ENCODE measurements at places on chromosomes 16 and 17. TPM values are rescaled to one million over a fixed set of nuclear protein-coding genes. Genes with fewer than 3 reads are reported as not detected.

MMP28 gene
- under 0.01 TPM for total RNA-seq

PRDM7 gene
- total RNA-seq = not detected

TBC1D3L gene
- 2.6 TPM for total RNA-seq

CTRB2 gene
- not detected for total RNA-seq

GRCh38 chr17:70519300-70519699 is 350.0 kb downstream of the KCNJ2 start:
- DNase-seq = no peak

GRCh38 chr17:39096508-39097149 is 54.8 kb downstream of the PLXDC1 start:
- DNase-seq = peak; percentile 27

- DNase-seq = no peak
Measured at GRCh38 chr16:3673201-3673600, 18.7 kb downstream of the DNASE1 start.

DNA sequence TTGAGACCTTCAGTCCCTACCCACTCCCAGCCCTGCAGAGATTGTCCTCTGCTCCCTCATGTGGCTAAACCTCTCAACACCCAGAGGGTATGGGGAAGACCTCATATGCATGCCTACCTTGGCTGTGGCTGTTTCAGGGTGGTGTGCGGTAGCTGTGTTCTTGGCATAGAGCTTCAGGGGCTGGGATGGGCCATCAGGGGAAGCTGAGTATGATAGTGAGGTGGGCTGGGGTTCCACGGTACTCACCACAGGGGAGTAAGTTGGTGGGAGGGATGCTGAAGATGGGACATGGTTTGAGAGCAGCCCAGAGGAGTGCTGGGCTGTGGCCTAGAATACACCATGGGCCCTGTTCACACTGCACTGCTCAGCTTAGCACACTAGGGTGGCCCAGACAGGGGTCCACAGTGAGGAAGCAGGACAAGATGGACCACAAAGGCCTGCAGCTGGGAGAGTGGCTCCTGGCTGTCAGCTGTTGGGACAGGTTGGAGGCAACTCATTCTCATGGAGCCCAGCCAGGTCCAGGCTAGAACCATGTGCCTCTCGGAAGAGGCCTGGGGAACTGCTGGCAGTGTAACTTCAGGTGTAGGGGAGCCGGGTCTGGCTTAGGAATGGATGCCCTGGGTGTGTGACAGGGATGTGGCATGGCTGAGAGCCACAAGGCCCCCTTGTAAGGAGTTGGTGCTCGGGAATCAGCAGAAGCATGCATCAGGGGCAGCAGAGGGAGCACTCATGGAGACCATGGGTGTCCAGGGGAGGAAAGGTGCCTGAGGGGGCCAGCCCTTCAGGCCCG is 3.1 kb downstream of the MFAP4 start:
- no peak for DNase-seq

DNA sequence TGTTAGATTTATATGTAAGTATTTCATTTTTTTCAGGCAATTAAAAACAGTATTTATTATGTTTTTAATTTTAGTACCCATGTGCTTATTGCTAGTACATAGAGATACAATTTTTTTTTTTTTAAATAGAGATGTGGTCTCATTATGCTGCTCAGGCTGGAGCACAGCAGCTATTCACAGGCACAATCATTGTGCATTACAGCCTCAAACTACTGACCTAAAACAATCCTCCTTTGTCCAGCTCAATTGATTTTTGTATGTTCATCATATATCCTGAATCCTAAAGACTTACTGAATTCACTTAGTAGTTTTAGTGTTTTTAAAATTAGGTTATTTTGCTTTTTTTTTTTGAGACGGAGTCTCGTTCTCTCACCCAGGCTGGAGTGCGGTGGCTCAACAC is 26.3 kb downstream of the SPECC1 start:
- no peak for DNase-seq

DNA sequence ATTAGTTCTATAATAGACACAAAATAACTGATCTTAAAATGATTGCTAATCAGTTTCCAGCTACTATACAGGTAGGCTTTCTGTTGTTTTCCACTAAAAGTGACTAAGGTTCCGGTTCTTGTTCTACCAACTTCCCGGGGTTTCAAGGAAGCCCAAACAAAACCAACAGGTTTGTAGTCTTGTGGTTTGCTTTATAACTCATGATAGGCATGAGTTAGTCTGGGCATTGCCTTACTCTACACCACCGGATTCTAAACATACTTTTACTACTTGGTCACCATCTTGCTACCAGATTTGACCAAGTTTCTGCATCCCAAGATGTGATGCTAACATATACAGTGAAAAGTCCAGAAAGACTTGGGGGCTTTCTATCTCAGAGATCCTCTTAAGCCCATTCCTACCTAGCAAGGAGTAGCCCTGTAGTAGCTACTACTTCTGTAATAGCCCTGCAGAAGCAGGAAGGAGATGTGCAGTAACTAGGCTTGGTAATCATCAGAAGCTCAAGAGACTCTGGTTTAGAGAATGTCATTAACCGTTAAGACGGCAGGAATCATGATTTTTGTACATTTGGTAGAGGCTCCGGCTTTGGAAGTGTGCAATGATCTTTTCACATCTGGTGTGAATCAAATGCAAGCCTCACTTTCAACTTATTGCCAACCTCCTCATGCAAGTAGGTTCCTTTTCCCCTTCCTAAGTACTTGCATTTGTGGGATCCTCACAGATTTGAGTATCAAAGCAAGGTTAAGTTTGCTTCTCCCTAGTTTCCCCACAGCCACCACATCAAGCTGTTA is 1.6 kb downstream of the FAM117A start:
- no peak for DNase-seq

GRCh38 chr17:81404558-81405165 is 9.4 kb downstream of the BAHCC1 start:
- peak; percentile 65 for DNase-seq

GRCh38 chr16:1677942-1678499 is at the start of gene JPT2:
JPT2 (plus strand) TSS chr16:1678279; CDS start chr16:1678313, 34 bp downstream.
- peak; percentile 97 for DNase-seq

- no peak for DNase-seq
Measured at GRCh38 chr17:36213695-36214094, 2.8 kb downstream of the CCL4L2 start.

DNA sequence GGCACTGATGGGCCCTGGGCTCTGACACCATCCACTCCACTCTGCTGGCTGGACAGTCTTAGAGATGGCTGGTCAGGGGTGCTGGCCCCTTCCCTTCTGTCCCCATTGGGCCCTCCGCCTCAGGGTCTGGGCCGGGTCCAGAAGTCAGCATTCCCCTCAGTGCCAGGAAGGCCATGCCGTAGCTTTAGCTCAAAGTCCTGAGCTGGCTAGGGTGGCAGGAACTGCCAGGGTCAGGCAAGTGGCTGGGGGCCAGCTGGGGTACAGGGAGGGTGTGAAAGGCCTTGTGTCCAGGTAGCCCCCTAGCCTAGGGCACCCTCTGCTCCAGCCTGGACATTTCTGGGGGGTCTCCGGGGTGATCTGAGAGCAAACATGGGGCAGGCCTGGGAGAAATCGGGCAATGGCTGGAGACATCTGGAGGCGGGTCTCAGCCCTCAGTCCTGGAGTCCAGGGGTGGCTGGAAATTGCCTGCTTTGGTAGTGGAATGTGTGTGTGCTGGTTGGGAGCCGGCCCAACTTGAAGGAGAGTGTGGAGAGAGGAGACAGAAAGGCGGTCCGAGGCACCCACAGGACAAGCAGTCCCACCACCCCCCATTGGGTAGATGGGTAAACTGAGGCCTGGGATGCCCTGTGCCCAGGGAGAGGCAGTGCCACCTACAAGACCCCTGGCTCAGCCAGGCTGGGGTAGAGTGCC is 32.5 kb downstream of the TPSG1 start:
- DNase-seq = no peak

DNA sequence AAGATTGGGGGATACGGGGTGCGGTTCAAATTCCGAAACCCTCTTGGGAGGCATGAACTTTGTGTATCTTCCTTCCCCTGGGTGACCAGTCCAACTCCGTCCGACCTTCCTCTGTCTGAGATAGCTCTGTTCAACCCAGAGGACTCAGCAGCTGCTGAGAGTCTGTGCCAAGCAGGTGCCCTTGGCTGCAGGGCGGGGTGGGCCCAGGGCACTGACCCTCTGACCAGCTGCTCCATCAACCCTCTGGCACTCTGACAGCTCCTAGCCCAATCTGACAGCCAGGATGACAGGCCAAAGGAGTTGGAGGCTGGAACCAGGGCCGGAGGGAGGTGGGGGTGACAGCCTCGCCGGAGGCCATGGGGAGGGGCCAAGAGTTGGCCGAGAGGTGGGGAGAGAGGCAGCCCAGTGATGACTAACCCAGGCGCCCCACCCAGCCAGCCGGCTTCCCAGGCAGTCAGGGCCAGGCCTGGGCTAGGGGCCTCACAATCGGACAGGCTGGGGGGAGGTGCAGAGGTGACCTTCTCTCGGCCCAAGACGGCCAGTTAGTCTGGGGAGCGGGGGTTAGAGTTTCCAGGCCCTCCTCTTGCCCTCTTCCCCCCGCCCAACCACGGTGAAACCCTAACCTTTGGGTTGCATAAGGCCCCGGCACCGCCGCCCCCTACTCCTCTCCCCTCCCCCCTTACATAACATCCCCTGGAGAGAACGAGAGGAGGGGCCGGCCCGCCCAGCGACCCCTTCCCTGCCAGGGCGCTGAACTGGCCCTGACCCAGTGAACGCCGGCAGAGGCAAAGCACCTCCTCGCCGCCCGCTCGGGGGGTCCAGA is 5.0 kb upstream of the TLCD2 start:
- DNase-seq = peak; percentile 91

- DNase-seq = no peak
Measured at GRCh38 chr16:13029786-13030185, 128.4 kb downstream of the SHISA9 start.

DNA sequence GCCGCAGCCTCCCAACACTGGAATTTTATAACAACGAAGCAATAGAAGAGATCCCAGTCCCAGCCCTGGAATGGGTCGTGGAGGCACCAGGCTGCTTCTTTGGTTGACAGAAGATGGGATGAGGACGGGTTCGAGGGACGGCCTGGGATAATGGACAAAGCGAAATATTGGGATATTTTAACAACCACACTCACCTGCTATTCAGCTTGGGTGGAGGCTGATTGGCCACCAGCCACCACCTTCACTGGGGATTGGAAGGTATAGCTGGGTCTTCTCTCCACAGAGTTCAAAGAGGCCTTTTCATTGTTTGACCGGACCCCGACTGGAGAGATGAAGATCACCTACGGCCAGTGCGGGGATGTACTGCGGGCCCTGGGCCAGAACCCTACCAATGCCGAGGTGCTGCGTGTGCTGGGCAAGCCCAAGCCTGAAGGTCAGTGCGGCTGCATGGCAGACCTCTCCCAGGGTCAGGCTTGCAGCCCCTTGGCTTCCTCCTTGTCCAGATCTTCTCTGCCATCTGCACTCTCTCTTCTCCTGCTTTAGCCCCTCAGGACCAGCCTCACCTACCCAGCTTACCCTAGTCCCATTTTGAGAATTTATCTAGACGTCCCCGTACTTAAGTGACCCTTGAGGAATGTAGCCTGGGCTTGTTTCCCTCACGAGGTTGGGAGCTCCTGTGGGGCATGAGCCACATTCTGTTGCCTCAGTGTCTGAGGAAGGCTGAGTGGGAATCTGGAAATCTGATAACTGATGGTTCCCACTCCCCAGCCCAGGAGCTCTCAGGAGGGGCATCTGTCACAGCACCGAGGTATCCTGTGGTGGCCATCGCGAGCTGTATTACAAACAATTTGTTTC is 10.7 kb downstream of the MYL4 start:
- DNase-seq = no peak

- no peak for DNase-seq
Measured at GRCh38 chr16:56269281-56269680, 78.0 kb downstream of the GNAO1 start.

- DNase-seq = peak; percentile 11
Measured at GRCh38 chr17:9021992-9022572, 772 bp downstream of the NTN1 start.

GRCh38 chr17:49223517-49224197 is 6.9 kb downstream of the PHOSPHO1 start:
- no peak for DNase-seq

DNA sequence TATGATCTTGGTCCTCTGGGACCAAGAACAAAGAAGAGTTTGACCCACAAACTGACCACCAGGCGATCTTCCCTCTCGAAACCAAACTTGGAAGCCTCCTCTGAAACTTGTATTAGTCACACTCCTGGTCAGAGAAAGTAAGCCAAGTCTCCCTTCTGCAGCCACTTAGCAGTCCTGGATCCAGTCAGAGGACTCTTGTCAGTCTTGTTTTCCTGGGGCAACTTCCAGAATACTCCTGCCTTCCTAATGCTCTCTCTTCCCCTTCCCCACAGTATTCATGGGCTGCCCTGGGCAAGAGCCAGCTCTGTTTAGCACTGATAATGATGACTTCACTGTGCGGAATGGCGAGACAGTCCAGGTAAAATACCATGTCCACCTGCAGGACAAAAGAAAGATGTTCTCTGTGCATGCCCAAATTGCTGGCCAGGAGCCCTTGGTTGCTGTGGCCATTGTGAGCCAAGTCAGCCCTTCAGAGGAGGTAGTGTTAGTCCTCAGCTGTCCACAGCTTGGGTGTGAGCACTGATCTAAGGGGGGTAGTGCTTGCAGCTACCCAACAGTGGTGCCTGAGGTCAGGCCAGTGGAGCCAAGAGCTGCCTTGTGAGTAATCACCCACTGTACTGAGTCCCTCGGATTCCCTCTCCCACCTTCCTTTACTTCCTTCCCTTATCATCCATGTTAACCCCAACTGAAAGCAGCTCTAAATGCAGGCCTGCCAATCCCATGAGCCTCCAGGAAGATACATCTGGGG is 31.2 kb downstream of the CDH3 start:
- no peak for DNase-seq

DNA sequence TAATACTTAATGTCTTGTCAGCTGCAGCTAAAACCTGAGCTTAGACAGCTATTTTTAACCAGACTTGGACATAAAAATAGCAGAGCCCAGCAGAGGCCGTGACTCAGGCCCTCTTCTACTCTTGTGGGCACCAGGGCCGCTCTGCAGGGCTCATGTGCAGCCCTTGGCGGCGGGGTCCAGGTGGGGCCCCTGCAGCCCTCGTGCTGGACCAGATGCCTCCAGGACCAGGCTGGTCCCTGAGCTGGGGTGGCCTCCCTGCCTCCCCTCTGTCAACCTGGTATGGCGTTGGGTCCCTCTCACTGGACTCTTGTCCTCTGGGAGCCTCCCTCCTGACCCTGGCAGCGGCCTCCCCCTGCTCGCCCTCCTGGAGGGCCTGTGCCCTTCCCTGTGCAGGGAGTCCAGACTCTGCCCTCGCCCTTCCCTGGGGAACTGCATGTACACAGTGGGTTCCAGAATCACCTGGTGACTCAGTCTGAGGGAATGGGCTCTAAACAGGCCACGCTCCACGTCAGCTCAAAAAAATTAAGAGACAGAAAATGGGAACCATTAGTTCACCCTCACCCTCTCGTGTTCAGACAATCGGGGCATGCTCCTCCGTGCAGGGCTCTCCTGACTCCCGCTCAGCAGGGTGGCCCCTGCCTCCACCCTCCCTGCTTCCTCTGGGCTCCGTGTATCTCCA is 9.7 kb downstream of the CDK5R1 start:
- DNase-seq = peak; percentile 38

All from fibroblast of villous mesenchyme (primary cell).